ENCODE measurements at places on chromosomes 6 and 20.

GRCh38 chr20:9555781-9556180, 41.4 kb downstream of the LAMP5 start:
- DNase-seq = no peak

- DNase-seq = no peak
Observed at GRCh38 chr6:131747821-131748353, 37.1 kb upstream of the CTAGE9 start.

- DNase-seq = peak; percentile 34
Observed at GRCh38 chr6:161373905-161374451, 100.1 kb upstream of the AGPAT4 start.

DNA sequence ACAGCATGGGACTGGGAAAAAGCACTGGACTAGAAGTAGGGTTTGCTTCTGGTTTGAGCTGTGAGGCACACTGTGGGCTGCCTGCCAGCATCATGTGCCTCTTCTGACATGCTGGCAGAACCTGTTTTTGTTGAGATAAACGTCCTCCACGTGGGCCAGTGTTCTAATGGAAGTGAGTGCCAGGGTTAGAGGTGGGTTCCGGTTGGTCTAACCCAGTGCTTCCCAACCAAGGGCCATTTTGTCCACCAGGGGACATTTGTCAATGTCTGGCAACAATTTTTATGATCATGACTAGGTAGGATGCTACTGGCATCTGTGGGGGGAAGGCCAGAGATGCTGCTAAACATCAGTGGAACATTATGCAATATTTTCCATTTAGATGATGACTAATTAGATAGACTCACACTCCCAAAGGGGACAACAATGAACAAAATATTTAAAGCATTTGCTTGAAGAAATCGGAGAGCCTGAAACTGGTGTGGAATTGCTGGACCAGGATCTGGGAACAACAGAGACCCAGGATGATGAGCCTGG, 7.8 kb upstream of the APMAP start:
- no peak for DNase-seq

GRCh38 chr20:50468378-50468798, 41.8 kb upstream of the PTPN1 start:
- no peak for DNase-seq

DNA sequence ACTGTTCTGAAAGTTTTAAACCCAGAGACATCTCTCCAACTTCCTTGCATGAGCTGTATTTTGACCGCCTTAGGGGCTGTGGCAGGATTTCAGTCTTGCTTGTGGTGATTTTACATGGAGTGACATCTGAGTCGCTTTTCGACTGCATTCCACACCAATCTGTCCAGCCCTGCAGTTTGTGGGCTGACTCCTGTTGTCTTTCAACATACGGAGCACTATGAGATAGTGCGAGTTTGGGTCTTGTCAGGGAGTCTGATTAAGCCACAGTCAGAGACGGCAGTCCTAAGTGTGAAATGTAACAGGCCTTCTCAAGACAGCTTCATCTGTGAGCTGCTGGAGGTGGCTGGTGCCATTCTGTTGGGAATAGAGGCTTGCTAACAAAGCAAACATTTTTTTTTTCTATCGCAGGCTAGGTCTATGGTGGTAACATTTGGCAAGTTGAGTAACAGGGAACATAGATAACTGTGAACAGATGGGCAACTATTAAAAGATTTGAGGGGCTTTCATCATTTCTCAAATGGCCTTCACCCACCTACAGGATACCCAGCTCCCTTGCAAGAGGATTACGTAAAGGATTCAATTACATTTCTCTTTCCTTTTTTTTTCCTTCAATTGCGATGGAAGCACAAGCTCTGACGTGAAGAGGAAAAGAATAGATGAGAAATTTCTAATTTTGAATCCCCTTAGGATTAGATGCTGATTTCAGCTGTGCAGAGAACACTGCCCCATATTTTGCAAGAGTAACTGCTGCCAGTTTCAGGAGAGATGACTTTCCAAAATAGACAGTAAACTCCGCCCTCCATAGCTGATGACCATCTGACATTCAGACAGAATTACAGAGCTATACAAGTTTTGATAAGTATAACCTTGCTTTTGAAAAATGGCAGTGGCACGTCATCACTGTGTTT, 25.1 kb downstream of the CAP2 start:
- no peak for DNase-seq

DNA sequence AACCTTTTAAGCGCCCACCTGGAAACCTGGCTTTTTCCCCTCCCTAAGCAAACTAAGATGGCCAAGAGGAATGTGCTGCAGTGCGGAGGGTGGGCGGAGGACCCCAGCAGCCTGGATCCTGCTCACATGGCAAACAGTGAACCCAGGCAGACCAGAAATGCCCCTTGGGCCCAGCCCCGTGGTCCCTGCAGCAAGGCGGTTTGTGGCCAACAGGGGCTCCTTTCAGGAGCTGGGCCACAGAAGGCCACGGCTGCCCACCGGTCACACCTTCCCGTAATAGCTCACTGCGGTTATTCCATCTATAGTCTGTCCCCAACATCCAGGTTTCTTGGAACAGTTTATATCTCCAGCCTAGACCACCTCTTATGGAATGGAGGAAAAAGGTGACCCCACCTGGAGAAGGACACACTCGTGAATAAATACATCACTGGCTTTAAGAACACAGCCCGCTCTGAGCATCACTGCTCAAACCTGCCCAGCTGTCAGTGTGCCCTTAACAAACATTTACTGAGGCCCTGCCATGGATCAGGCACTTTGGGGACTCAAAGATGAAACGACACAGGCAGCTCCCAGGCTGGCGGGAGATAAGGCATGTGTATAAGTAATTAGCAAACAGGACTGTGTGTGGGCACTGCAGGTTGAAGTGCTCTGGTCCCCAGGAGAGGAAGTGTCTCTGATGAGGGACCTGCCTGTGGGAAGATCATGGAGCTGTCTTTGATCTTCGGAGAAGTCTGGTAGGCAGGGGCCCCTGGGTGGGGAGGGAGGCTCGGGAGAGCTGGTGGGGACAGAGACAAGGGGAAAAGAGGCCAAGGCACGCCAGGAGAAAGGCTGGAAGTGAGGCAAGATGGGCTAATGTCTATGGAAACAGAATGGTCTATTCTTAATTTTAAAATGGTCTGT, 3.2 kb upstream of the TUBB1 start:
- DNase-seq = no peak

DNA sequence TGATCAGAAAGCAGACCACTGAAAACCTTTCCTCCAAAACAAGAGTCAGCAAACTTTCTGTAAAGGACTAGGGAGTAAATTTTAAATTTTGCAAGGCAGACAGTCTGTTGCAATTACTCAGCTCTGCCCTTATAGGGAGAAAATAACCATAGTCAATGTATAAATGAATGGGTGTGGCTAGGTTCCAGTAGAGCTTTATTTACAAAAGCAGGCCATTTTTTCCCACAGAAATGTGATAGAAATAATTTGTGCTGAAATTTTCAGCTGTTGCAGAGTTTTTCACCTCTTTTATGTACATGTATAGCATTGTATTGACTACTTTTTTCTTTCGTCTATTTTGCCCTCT, 7.7 kb downstream of the AMD1 start:
- DNase-seq = no peak

DNA sequence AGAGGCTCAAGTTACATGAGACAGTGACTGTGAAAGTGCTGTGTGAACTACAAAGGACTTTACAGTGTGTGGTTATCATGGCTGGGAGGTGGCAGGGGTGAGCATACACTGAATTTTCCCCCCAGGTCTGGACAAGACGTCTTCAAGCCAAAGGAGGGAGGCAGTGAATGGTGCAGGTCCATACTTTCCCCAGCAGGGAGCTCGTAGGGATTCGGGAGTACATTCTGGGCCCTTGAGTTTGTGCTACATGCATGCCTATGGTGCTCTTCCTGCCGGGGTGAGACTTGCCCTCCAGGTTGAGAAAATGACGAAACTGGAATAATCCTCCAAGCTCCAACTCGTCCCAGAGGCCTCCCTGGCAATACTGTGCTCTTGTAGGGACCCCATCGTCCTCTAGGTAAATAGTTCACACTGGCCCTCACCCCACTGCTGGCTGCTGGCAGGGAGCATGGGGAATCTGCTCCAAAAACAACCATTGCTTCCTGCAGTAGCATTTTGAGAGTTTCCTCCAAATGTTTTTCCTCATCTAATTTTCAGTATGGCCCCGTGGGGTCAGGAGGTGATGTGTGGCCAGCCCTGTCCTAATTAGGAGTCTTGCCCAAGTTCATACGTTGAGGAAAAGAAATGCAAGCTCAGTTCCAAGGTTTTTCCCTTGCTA, 57.6 kb downstream of the ZNF831 start:
- DNase-seq = no peak

- DNase-seq = no peak
Observed at GRCh38 chr6:2102316-2102883, 143.0 kb downstream of the GMDS start.

DNA sequence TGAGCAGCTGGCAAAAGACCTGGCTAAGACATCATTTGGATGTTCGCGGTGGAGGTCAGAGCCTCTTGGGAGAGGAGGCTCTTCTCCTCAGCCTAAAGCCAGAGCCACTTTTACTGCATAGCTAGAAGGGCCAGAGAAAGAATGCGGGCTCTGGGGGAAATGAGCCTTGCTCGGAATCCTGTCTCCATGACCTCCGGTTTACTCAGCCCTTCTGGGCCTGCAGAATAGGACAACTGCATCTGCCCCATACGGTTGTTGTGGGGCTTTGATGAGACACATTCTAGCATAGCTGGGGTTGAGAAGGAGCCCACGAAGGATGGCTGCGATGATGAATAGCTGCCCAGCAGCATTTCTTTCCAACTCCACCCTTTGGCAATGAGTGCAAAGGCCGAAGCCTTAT, 115.0 kb upstream of the SLC22A23 start:
- no peak for DNase-seq

GRCh38 chr6:134295953-134296553, 21.9 kb downstream of the SGK1 start:
- no peak for DNase-seq

DNA sequence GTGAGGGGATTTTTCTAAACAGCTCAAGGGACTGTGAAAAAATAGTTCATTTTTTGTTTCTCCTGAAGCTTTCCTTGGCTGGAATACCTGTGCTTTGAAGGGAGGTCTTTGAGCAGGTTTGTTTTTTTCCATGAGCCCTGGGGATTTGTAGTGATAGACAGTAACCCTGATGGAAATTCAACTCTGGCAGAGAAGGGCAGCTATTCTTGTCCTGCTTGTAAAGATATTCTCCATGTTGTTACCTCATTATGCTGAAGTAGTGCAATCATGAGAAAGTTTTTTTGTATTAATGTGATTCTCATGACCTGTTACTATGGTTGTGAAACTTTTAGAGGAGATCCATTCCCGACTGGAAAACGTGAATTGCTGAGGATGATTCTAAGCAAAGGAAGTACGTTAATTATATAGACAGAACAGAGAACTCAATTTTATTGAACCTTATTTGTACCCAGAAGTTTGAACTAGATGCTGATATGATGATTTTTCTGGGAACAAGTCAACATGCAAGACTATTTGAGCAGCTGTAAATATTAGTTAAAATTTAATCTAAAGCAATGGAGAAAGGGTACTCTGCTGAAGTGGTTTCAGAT, 12.5 kb downstream of the UTRN start:
- no peak for DNase-seq

GRCh38 chr20:23631981-23632710, 5.6 kb downstream of the CST3 start:
- no peak for DNase-seq

DNA sequence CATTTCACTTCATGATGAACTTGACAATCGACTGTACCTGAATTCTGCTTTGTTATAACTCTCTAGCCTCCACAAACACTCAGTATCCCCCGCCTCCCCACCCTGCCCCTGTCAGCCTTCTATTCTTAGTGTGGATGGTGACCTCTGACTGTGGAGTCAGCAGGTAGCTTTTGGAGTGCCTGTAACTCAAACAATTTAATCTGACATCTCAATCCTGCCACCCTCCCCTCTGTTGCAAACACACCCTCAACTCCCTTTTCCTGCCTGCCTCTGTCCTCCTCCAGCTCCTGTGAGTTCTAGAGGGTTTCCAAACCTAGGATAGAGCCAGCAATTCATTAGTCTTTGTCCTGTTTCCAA, 20.3 kb downstream of the DAAM2 start:
- no peak for DNase-seq

- no peak for DNase-seq
Observed at GRCh38 chr6:2754911-2755310, 4.2 kb upstream of the MYLK4 start.

GRCh38 chr6:16097382-16098171, 31.3 kb upstream of the MYLIP start:
- DNase-seq = no peak

- no peak for DNase-seq
Observed at GRCh38 chr6:165543781-165544180, 119.3 kb downstream of the PDE10A start.

- DNase-seq = no peak
Observed at GRCh38 chr6:169097381-169097959, 156.2 kb downstream of the THBS2 start.

DNA sequence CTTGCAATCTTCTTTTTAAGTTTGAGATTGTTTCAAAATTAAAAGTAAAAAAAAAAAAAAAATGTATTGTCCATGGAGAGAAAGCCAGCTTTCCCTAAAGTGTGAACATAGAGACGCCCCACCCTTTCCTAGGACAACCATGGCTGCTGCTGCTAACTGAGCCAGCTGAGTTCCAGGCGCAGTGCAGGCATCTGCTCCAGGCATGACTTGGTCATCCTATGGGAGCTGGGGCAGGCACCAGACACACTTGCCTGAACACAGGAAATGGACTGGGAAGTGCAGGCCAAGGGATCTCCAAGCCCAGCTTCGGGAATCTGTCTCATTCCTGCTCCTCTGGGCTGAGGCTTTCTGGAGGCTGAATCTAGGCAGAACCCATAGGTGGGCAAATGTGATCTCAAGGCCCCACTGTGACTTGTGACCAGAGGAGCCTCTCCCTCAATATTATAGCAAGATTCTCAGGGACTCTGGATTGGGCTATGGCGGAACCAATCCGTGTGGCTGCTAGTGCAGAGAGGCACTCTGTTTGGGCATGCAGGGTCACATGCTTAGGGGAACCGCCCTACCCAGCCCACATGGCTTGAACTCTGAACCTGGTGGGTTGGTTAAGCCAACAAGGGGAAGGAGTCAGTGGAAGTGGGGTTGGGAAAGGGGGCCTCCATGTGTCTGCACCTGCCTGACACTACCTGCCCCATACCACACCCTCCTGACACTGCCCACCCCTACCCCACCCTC, 138.2 kb upstream of the CST7 start:
- DNase-seq = no peak

GRCh38 chr6:80690551-80691131, 584.2 kb downstream of the BCKDHB start:
- no peak for DNase-seq

DNA sequence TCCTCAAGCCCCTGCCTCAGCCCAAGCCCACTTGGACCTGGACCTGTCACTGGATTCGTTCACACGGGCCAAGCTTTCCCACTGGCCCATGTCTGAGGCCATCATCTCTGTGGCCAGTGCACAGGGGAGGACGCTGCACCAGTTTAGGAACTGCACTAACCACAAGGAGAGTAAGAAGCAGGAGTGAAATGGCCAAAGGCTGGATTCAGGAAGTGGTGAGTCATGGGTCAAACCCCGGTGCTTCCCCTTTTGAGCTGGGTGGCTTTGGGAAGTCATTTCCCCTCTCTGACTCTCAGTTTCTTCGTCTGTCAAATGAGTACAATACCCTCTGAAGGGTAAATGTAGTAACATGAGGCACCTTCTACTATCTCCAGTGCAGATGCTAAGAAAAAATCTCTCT, 87.9 kb downstream of the CD40 start:
- DNase-seq = no peak
